Activated gamma-delta T cell (primary cell): ENCODE measurements at places on chromosomes 12 and 14.

- no peak for DNase-seq
Measured at GRCh38 chr14:99436247-99437180, 44.1 kb downstream of the SETD3 start.

DNA sequence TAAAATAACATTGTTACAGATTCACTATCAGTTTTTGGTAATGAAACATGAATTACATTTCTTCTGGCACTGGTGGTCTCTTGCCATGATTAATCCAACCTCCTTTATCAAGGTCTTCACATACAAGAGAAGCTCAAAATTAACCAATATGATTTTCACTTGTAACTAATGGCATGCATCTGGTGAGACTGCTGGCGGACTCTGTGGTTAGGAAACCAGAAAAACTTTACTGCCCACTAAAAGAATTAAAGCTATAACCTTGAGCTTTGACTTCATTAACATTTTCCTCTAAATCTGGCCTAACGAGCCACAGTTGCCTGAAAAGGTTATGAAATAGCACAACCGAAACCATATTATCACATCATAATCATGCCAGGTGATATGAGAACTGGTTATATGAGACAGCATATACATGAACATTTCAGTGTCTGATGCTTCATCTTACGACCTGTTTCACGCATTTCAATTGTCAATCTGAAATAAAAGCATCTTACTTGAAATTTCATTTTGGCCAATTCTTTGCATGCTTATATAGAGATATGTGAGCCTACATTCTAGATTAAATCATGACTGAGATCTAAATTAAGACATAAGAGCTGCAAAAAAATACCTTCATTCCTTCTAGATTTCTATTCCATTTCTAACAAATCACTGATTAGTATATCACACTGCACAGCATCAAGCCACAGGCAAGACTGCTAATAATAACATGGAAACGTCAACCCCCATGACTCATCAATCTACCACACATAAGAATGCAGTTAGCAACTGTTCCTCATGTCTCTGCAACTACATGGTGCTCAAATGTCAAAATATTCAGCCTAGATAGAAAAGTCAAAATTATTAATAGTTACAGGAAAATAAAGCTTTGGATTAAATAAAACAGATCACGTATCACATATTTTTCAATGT lies 89.3 kb downstream of the OSBPL8 start:
- no peak for DNase-seq

- DNase-seq = no peak
Measured at GRCh38 chr12:116473416-116473815, 85.8 kb upstream of the MAP1LC3B2 start.

DNA sequence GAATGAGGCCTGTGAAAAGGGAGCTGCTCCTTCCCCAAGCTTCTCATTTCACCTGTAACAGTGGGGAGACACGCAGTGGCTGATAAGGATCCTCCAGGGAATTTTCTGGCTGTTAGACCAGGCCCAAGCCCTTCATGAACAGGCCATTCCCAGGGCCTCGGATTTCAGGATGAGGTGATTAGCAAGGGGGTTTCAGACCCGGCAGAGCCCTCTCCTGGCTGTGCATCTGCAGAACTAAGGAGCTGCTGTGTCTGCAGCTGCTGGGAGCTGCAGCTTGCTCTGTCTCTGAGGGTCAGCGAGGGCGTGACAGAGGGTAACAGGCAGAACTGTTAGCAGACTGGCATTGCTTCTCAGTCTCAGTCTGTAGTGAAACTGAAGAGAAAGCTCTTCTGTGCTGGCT lies 110.4 kb downstream of the KCNA5 start:
- DNase-seq = no peak

DNA sequence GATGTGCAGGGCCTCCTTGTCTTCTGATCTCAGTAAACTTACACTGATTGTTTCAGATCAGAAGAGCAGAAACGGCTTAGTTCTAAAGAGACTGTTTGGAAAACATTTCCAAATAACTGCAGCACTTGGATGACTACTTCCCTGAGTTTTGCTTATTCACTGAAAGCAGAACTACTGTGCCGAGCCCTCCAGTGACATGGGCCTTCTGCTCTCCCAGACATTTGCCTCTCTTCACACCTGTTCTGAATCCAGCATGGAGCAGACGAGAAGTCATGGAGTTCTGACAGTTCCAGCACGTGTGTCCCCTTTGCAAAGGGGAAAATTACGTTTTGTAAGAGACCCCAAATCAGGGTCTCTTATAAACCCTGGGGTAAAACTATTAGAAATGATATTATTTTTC lies 31.4 kb downstream of the ETNK1 start:
- no peak for DNase-seq

- no peak for DNase-seq
Measured at GRCh38 chr14:50612806-50613205, 52.9 kb downstream of the ATL1 start.

DNA sequence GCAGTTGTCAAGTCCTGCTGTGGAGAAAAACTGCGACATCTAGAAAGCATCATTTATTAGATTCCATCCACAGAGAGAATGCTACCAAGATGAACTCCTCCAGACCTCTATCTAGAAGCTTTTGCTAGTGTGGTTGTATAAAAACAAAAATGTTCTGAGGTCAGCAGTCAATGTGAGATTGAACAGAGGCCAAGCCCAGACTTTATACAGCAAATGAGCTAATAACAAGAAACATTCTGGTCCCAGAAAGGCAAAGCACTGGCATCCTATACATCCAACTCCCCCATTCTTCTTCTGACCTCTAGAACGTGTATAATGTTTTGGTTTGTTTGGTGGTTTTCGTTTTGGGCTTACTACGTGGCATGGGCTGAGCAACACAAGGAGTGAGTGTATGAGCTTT lies 26.7 kb upstream of the RIN3 start:
- no peak for DNase-seq

GRCh38 chr12:112219195-112219594 lies 93.8 kb downstream of the TRAFD1 start:
- DNase-seq = no peak

DNA sequence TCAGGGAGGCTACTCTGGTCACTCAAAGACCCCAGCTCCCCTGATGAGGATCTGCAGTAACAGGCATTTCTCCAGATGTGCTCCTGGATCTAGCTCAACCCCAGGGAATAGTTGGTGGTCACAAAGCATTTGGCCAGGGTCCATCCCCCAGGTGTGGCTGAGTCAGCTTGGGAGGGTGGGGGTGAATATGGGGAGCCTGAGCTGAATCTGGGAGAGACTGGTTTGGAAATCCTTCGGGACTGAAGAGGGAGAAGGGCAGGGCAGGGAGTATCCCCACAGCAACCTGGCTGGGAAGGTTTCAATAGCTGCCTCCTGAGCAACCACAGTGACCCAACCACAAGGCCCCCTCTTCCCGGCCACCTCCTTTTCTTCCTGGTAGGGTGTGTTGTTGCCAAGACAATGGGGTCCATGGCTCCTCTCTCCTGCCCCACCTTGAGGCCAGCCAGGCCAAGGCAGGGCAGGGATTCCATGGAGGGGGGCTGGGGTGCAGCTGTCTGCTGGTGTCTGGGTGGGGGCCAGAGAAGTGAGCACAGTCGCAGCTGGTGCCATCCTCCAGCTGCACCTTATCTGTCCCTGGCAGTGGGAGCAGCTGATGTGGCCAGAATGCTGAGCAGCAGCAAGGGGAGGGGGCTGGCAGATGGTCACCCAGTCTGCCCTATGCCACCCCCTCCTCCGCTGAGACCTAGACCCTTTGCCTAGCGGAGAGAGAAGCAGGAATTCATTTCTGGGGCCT lies 5.5 kb downstream of the ASIC1 start:
- DNase-seq = no peak

DNA sequence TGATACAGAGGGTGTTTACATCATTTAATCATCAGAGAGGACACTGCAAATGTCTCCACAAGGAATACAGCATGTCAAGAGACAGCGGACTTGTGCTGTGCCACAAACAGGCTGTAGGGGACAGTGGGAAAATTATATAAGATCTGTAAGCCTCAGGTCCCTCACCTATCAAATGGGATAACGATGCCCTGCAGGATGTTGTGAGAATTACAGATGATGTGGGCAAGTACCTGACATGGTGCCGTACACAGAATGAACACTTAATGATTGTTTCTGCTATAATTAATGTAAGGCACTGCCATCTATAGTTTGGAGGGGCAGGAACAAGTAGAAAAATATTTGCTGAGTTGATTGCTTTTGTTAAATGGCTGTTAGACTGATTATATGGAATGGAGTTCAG lies 81.9 kb upstream of the GTF2A1 start:
- no peak for DNase-seq

GRCh38 chr14:52014601-52015267 lies 25.4 kb downstream of the RTRAF start:
- DNase-seq = no peak

DNA sequence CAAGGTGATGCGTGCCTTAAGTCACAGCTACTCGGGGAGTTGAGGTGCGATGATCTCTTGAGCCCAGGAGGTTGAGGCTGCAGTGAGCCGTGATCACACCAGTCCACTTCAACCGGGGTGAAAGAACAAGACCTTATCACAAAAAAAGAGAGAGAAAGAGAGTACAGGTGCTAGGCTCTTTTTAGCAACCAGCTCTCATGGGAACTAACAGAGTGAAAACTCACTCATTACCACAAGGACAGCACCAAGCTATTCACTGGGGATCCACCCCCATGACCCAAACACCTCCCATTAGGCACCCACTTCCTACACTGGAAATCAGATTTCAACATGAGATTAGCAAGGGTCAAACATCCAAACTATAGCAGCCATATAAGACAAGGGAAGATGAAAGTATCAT lies 164.2 kb downstream of the NDUFA12 start:
- no peak for DNase-seq

DNA sequence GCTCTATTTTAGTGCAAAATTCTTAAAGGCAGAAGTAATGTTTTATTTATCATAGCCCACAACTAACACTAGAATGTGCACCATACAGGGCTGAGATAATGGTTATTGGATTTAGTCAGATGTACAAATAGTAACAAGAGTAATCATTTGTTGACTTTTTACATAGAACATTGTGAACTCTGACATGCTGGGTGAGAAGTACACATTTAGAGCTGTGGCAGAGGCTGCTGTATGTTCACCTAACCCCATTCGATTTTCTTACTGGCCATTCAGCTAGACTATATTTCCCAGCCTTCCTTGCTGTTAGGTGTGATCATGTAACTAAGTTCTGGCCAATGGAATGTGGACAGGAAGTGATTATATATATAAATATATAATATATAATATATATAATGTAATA lies 89.1 kb downstream of the DRAM1 start:
- no peak for DNase-seq

DNA sequence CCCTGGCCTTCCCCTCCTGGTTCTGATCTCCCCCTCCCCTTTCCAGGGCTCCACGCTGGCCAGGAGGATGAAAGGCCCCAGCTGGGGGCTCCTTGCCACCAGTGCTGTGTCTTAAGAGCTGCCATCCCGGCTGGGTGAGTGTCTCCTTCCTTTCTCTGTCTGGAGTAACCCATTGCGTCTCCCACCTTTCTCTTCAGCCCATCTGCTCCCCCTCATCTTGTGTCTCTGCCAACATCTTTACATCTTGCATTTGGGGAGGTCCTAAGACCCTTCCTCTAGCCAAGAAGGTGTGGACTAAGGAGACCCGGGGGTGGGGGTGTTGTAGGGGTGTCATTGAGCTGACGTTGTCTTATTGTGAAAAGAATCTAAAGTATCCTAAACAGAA lies 505 bp downstream of the BCL2L2 start:
- DNase-seq = no peak

DNA sequence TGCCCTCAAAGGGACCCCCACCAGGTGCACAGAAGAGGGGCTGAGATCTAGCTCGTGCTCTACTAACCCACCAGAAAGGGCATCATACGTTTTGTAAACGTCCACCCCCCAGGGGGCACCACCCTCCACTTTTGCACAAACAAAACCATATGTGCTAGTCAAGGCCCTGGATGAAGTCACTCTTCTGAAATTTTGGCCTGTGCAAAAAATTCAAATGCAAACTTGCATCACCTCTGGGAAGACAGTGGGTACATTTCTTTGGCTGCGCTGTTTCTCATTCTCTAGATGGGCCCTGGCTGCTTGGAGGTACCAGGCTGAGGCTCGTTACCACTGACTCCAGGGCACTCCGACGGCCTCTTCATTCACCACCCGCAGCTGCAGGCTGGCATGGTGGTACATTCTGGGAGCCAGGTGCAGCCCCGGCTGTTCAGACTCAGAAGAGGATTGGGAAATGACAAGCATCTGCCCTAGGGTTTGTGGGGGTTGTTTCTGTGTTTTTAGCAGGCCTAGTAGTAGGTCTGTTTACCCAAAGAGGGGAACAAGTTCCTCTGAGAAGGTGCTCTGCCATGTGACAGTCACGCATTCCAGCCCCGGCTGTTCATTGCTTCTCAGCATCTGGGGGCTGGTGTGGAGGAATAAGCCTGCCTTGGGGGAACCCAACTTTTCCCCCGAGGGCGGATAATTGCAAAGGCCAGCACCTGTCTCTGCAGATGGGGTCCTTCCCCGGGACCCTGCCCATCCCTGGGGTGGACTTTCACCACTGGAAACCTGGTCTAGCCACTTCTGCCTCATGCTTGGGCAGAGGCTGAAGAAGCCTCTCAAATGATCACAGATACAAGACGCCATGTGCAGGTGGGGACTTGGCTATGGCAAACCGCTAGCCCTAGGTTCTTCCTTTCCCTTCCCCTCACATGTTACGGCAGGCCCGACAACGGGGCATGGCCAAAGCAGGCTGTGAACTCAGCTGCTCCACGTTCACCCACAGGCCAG lies 147.6 kb downstream of the DPF3 start:
- no peak for DNase-seq
